ENCODE measurements at places on chromosomes 3 and 15.

GRCh38 chr3:188539631-188540194, 385.8 kb downstream of the LPP start:
- DNase-seq = no peak

DNA sequence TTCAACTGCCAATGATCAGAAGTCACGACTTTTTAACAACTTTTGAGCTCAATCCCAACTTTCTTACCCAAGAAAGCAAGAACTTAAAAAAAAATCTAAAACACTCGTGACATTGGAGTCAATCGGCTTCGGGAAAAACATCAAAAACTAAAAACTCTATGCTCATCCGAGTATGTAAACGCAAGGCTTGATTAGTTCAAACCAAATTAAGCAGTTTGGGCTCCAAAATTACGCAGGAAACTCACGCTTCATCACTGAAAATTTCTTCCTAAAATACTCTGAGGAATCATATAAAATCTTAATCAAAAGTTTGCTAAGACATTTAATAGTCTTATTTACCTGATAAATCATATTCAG, 1.6 kb downstream of the TRA2B start:
- no peak for DNase-seq

- DNase-seq = no peak
Measured at GRCh38 chr3:50671331-50671730, 3.4 kb upstream of the DOCK3 start.

GRCh38 chr3:133703915-133704314, 42.2 kb upstream of the TOPBP1 start:
- no peak for DNase-seq

DNA sequence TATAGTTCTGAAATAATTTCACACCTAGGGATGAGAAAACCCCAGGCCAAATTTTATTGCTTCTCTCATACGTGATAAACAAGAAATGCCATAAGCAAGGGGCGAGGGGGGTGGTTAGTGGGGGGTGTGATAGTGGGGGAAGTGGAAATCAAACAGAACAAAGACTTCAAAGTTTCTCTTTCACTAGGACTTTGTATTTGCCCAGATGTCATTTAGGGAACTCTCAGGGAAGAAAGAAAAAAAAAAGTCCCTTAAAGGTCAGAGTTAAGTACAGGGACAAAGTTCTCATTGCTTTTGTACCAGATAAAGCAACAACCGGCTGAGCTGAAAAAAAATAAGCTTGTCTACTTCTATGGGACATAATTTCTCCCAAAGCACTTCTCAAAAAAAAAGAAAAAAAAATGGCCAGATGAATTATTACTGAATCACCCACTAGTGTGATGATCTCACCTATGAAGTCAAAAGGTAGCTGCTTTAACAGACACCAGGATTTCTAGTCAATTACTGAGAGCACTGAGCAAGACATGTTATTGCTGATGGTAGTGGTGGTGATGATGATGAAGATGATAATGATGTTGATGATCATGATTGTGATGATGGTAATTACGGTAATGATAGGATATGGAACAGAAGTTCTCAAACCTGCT, 56.2 kb downstream of the FHIT start:
- no peak for DNase-seq

- no peak for DNase-seq
Measured at GRCh38 chr3:156256256-156256655, 135.9 kb downstream of the KCNAB1 start.

Data from 8988T (cell line).